ENCODE measurements at places on chromosomes 4 and X. TPM values are rescaled to one million over a fixed set of nuclear protein-coding genes. Genes with fewer than 3 reads are reported as not detected.

DNA sequence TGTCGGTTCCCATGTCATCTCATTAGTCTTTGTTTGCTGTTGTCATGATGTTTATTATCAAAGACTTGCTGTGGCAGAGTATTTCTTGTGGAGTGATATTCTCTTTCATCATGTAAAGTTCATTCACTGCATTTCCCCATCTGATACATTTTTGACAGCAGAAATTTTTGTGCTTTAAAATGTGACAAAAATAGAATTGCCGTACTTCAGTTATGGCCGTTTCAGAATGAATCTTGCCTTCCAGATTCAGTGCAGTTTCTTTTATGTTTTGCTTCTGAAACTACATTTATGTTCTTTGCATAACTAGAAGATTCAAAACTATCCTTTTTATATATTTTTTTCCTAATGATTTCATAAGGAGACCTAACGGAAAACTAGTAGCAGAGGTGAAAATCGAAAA is 10.0 kb downstream of the CSTF2 start:
- no peak for DNase-seq

DNA sequence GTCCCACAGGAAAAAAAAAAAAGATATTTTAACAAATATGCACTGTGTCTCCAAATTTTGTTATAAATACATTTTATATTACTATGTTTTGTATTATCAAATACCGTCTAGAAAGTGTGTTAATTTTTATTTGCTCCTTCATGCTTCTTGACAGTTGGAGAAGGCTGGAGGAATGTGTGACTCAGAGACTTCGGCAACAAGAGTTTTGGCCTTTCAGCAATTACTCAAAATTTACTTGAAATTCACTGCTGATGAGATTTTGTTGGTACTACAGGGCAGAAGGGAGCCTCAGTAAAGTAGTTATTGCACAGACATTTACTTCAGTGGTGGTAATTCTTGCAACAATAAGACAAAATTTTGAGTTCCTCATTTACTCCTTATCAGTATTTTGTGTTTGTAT is 2164.0 kb downstream of the PCDH7 start:
- no peak for DNase-seq

DNA sequence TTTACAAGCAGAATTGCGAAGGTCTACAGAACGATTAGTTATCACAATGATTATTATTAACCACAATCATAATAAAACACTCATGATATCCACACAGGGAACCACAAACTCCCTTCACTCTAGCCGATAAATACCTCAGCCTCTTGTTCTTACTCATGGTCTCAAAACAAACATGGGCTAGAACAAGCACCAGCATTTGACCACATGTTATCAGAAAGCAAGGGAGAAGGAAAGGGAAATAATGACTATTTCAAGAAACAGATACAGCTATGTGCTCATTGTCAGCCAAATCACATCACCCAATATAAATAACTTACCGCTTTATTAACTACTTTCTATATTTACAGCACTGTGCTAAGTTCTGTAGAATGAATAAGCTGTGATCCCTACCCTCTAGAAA is 663.2 kb upstream of the HTR2C start:
- DNase-seq = no peak

GRCh38 chr4:140049849-140050637 is 103.9 kb downstream of the MAML3 start:
- DNase-seq = no peak

DNA sequence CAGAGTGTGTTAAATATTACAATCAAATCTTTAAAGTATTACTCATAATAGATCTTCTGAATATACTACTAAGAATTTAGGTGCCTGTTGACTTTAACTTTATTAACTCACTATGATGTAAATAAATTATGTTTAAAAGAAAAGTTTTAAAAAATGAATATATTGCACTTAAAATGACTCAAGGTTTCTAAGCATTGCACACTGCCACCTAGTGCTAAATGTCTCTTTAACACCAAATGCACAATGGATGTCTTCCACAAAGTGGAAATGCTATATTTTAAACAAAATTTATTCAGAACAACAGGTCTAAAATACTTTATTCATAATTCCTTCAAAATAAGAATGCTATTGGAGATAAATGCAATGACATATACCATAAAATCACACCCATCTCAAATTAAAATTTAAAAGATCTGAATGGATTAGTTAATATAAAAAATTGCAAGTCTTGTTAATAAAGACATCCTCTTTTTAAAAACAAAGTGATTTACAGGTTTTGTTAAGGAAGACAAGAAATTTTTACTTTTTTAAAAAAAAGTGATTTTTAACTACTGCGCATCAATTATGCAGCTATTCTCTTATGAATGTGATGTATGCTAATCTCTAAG is 5.5 kb downstream of the INPP4B start:
- DNase-seq = no peak

DNA sequence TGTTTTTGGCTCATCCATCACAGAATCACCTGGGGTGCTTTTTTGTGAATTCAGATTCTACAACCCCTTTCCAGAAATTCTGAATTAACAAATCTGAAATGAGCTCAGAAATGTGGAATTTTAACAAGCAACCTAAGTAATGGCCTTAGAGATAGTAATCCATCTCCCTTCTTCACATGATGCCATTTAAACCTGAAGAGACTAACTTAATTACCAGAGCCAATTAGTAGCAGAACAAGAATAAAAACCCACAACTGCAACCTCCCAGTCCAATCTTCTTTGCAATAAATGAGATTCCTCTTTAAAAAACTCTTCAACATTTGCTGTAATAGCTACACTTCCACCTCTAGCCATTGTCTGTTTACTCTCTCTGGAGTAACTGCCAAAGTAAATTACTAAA is 69.7 kb downstream of the ARAP2 start:
- no peak for DNase-seq

DNA sequence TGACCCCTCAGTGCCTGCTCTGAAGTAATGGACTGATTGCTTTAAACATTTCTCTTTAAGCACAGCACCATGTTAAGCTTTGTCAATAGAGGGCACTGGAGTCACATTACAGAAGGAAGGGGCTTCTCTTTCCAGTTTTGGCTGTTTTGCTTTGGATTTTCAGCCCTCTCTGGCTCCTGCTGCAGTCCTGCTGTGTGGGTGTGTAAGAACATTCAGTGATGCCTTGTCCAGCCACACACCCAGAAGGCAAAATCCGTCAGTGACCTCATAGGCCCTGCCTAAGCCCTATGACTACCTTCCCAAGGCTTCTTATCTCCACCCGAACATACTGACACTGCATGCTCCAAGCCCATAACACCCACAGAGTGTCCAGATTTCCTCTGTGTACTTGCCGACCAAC is 215.3 kb upstream of the CTSO start:
- DNase-seq = peak; percentile 61

DNA sequence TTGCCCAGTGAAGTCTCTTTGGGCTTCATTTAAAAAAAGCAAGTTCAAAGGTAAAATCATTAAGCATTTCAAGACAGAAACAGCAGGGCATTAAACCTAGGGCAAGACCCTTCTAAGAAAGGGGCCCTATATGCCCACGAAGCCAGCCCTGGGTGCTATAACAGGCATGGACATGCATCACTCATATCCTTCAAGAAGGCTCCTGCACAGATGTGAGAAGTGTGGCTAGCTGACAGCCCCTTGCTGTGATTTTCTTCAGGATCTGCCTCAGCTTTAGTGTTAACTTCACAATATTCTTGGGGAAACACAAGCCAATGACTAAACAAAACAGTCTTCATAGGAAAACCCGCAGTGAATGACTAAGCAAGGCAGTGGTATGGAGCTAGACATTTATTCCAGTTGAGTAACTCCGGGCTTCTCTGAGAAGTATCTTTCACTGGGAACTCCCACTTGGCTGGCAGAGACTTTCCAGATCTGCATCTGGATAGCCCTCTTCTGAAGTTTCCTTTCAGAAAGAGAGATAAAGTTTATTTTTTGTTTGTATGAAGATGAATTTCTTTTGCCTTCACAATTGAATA is 11.9 kb upstream of the MAOA start:
- no peak for DNase-seq

DNA sequence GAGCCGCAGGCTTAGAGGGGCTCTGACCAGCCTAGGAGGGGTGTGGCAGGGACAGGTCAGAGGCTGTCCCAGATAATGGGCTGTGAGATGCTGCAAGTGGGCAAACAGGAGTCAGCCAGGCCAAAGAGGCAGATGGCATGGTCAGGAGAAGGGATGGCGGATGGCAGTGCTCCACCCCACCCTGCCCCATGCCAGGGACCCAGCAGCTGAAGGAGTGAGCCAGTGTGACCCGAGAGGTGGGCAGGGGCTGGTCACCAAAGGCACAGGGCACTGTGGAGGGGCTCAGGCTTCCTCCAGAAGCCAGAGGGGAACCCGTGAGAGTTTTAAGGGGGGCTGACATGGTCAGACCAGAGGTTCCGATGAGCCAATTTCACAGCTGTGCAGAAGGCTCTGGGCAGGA is 96.9 kb downstream of the WFS1 start:
- no peak for DNase-seq

DNA sequence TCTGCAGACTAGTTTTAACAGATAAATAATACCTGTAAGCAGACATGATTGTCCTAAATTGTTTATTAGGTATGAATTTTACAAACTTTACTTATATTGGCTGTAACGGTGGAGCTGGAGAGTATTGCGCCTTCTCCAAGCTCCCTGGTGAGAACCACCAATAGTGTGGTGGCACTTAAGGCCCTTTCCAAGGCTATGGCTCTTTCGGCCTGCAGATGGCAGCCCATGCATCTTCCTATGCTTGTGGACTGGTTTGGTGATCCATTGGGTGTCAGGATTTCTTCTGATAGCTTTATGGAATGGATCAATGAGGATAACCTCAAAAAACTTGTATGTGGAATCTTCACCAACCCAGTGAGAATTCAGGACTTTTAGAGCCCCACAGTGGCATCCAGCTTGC is 7.8 kb downstream of the LARP1B start:
- DNase-seq = no peak

- DNase-seq = no peak
Measured at GRCh38 chr4:141652161-141652778, 15.9 kb downstream of the IL15 start.

- DNase-seq = no peak
Measured at GRCh38 chr4:159235779-159236368, 133.0 kb downstream of the RAPGEF2 start.

GRCh38 chrX:123157586-123157985 is 26.5 kb upstream of the GRIA3 start:
- DNase-seq = no peak

- DNase-seq = no peak
Measured at GRCh38 chr4:149102765-149103164, 660.6 kb upstream of the NR3C2 start.

The YY2 gene
- total RNA-seq = 3.7 TPM

The MAGEB10 gene
- total RNA-seq = not detected

The CAMK2D gene
- 78.1 TPM for total RNA-seq

The ZNF275 gene
- total RNA-seq = 13.3 TPM

The HSFX2 gene
- not detected for total RNA-seq

All from sigmoid colon (tissue), 7 donors.